Upper lobe of left lung (tissue), 6 donors: ENCODE measurements at places on chromosomes 13 and 19.

DNA sequence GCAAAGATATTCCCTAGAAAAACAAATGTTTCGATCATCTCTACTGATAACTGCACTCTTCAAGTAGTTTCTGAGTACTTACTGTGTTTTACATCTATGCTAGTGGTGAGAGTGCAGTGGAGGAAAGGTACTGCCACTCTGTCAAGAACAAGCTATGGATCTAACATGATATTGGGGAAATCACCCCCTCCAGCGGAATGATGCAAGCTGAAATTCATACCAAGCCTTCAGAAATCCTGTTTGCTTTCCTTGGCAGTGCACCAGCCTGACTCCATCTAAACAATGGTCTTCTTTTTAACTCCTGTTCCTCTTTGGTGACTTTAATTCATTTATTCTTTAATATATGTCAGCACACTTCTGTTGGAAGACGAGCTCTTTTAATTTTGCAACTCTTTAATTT lies 238.0 kb downstream of the PCDH9 start:
- no peak overlapping the region for H3K27ac ChIP-seq
- H3K27me3 ChIP-seq = no peaks in the 10 kb centered on the region
- no peaks in the 10 kb centered on the region for H3K36me3 ChIP-seq
- peaks cover 6% of the 10 kb centered on the region for H3K4me1 ChIP-seq

GRCh38 chr13:66864627-66865026 lies 365.5 kb downstream of the PCDH9 start:
- H3K4me3 ChIP-seq = no peak overlapping the region
- H3K27me3 ChIP-seq = no peaks in the 10 kb centered on the region
- no peak for DNase-seq

DNA sequence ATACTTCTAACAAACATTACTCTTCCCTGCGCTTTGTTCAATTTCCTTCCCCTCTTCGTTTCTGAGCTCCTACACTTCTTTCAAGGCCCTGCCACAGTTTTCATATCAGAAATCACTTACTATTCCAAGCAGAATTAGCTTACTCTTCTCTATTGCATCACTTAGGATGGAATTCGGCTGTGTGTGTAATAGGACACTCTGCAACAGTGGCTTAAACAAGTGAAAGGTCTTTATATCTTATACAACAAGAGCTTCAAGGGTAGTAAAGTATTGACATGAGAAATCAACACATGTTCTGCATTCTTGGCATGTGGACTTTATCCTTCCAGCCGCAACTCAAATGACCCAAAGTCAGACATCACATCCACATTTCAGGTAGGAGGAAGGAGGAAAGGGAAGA lies 279.6 kb downstream of the PCDH20 start:
- no peaks in the 10 kb centered on the region for H3K27me3 ChIP-seq
- no peak for DNase-seq
- no peak overlapping the region for H3K4me3 ChIP-seq
- no peaks in the 10 kb centered on the region for H3K36me3 ChIP-seq

DNA sequence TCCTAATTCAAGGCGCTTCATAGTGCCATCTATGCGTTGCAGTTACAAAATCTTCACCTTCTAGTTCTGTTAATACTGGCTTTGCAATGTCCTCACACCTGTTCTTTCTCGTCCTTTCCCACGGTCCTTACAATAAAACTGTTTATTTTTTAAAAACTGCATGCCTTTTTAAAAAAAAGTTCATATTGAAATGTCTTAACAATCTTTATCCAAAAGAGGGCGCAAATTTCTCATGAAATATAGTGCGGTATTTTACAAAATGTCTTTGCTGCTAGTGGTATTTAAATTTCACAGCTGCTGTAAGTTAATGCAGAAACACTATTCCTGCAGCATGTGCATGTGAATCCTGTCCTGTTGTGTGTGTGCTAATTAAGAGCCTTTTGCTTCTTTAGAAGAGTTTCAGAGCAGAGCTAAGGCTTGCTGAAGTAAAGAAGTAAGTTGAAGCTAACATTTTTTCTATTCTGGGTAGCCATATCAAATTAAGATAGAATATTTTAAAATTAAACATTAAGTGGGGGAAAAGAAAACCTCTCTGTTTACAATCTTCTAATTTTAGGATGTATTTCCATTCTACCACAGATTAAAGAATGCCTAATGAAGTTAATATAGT lies 15.8 kb upstream of the CLDN10 start:
- H3K4me1 ChIP-seq = peaks cover 11% of the 10 kb centered on the region
- no peak for DNase-seq
- H3K27ac ChIP-seq = no peak overlapping the region
- no peaks in the 10 kb centered on the region for H3K27me3 ChIP-seq
- no peak overlapping the region for H3K4me3 ChIP-seq
